COLO829 (cell line): ENCODE measurements at places on chromosomes 11 and 22.
A peak's percentile ranks its signal among the peaks of the same experiment; 100 is the strongest.

GRCh38 chr22:24435861-24436371 is 8.5 kb downstream of the ADORA2A start:
- DNase-seq, result no peak

GRCh38 chr11:74035264-74035663 is 26.4 kb upstream of the UCP3 start:
- DNase-seq, result no peak

GRCh38 chr22:29623553-29624169 is 20.2 kb downstream of the NF2 start:
- DNase-seq, result no peak

DNA sequence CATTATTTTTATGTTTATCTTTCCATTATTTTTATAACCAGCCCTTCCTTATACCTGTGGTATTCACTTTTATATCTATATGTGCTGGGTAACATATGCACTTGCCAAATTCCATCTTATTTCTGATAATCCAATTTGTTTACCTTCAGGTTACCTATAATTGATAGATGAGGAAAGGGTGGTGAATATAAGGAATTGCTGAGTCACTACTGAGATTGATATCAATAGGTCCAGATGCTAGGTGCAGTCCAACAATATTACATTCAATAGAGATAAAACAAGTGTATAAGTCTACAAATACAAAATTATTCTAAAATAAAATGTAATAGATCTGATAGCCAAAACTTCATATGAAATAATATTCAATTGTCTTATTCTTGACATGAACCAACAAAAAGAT is 759.0 kb upstream of the CCDC90B start:
- no peak for DNase-seq

DNA sequence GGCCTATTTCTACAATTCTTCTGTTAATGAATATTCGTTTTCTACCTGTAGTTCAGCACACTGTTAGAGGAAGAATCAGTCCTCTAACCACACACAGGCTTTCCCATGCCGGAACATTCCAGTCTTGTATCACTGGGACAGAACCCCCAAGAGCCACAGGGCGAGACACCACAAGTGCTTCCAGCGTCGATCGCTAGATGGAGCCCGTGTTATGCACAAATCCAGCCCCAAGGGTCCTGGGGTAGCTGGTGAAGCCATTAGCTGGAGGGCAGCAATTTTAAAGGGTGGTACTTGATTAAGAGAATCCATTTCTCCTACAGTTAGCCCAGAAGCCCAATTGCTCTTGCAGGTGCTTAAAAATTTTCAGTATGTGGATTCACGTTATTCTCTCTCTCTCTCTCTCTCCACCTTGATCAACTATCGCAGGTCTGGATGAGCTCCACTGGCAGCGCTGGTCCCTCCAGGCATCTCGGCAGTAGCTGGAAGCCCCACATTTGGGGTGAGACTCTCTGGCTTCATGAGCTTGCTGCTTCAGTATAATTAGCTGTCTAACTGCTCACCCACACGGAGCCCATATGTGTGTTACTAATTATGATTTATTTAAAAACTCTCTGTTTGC is 148.2 kb upstream of the SNX19 start:
- peak; percentile 51 for DNase-seq

DNA sequence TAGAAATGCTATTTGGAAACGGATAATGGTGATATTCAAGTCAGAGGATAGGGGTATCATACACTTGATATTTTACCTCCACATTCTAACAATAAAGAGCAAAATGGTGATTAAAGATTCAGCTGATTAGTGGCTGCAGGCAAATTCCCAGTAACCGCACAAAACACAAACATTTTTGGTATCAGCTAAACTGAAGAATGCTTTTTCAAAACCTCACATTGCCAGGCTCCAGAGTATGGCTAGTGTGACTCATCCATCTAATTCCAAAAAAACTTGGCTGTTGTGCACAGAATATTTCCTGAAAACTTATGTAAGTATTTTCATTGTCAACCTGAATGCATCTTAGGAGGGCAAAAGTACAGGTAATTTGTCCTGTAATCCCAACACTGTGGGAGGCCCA is 10.9 kb downstream of the SRPRA start:
- peak; percentile 27 for DNase-seq

GRCh38 chr22:50600538-50600937 is at the start of gene MAPK8IP2:
Gene MAPK8IP2, plus strand, starts transcription at chr22:50600793. Its CDS starts 26 bp downstream, at chr22:50600819.
- DNase-seq, result no peak

GRCh38 chr11:61278001-61278470 is 17.1 kb downstream of the VWCE start:
- DNase-seq, result no peak

- DNase-seq, result no peak
Observed at GRCh38 chr11:113989916-113990315, 15.0 kb downstream of the HTR3A start.
